ENCODE measurements at places on chromosomes 16 and 17.

DNA sequence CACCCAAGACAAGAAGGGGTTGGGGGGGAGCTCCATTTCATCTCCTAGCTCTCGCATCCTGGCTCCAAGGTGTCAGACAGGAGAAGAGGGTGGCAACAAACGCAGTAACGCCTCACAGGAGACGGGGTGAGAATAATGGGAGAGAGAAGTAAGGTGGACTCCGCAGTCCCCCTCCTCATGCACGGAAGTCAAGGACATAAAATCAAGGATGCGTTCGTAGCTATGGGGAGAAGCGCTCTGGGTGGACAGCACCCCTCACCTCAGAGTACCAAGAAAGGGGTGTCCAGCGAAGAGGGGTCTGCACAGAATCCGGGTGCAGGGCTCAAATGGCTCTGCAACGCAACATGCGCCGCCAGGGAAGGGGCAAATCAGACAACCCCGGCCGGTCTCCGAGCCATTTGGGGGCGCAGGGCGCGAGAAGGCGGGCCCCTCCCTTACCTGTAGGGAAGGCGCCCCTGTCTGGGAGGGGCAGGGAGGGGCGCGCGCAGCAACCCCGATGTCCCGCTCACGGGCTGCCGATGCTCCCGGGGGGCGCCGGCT, 555 bp downstream of the HDAC5 start:
- no peak for DNase-seq

GRCh38 chr17:3891626-3892094, 1.2 kb downstream of the CAMKK1 start:
- no peak for DNase-seq

DNA sequence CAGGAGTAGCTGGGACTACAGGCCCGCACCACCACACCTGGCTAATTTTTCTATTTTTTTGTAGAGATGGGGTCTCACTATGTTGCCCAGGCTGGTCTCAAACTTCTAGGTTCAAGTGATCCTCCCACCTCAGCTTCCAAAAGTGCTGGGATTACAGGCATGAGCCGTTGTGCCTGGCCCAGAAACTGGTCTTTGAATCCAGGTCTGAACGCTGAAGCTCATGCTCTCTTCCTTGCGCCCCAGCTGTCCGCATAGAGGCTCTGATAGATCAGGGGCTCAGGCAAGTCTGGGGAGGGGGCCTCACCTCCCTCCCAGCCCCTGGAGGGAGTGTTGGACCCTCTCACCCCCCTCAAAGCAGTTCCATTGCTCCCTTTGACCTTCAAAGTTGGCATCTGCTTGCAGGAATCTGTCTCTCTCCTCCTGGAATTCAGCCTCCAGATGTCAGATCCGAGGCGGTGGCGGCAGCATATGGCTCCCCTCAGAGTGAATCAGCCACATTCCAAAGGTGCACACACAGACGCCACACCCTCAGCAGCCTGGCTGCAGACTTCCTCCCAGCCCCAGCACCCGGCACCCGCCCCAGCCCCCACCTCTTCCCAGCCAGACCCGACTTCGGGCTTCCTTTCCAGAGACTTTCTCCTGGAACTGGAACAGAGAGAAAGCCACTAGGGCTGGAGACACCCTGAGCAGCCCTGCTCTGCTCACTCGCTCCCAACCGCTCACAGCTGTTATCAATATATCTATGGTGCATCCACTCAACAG, 16.9 kb upstream of the GLIS2 start:
- no peak for DNase-seq

- DNase-seq: no peak
Observed at GRCh38 chr17:45893725-45894021, 681 bp upstream of the MAPT start.

- DNase-seq: no peak
Observed at GRCh38 chr16:140175-140857, 1.8 kb upstream of the NPRL3 start.

GRCh38 chr17:83099570-83100181, 20.3 kb downstream of the METRNL start:
- DNase-seq: no peak

DNA sequence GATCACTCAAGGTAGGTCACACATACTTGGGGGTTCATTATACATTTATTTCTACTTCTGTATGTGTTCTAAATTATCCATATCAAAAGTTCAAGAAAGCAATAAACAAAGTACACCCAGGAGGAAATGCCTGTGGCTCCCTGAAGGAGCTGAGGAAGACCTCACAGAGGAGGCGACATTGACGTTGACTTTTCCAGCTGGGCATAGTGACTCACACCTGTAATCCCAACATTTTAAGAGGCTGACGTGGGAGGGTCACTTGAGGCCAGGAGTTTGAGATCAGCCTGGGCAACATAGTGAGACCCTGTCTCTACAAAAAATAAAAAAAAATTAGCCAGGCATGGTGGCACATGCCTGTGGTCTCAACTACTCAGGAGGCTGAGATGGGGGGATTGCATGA, 16.3 kb downstream of the ITGAD start:
- no peak for DNase-seq

DNA sequence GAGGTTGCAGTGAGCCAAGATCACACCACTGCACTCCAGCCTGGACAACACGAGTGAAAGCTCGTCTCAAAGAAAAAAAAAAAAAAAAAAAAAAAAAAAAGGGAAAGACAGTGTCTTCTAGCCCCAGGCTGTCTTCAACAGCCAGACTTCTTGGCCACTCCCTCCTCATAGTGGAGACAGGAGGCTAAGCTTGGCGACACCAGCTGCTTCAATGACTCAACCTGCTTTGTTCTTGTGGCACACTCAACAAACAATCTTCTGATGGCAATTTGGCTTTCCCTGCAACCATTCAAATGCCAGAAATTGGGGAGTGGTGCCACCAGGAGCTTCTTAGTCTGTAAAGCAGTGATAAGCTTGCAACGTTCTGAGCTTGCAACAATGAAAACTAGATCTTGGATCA, 290.4 kb upstream of the DYNLRB2 start:
- no peak for DNase-seq

- no peak for DNase-seq
Observed at GRCh38 chr17:69188064-69188463, 40.6 kb downstream of the ABCA10 start.

- DNase-seq: peak; percentile 80
Observed at GRCh38 chr17:35969558-35970380, 11.5 kb downstream of the CCL16 start.

GRCh38 chr16:71930013-71930563, 34.8 kb downstream of the IST1 start:
- no peak for DNase-seq

DNA sequence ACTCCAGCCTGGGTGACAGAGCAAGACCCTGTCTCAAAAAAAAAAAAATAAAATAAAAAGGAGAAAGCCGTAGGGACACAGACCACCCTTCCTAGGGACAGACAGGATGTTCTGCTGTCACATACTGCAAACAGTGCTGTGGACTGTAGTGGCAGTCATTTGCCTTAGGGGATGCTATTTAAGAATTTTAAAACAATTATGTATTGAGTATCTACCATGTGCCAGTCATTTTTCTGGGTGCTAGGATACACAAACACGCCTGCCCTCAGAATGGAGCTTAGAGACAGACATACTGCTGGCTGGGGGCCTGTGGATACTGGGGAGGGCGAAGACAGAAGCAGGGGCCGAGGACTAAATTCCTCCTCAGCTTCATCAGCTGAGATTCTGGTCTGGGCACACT, 45.5 kb downstream of the MRC2 start:
- no peak for DNase-seq

GRCh38 chr16:26688105-26688504, 378.6 kb upstream of the C16orf82 start:
- DNase-seq: no peak

GRCh38 chr17:44350733-44351226, 5.7 kb downstream of the GRN start:
- DNase-seq: no peak

- DNase-seq: no peak
Observed at GRCh38 chr17:37182786-37183465, 192.9 kb upstream of the C17orf78 start.

DNA sequence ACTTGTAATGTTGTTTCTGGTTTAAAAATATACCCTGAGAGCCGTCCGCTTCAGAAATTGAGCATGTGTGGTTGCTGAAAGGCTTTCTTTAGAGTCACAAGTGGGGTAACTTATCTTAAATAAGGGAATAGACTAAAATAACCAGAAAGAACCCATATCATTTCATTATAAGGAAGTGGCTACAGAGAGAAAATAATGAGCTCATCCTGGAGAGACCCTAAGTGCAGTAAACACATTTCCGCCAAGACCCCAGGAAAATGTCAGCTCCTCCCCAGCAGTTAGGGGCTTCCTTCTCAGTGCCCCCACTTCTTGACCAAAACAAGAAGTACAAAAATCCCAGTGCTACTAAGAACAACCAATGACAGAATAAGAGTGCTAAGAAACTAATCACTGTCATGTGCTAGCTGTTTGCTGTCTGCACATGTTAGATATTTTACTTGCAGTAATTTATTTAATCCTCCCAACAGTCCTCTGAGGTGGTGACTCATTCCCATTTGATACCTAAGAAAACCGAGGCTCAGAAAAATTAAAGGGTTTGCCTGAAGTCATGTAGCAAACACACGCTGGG, 83.5 kb downstream of the CDYL2 start:
- DNase-seq: no peak

DNA sequence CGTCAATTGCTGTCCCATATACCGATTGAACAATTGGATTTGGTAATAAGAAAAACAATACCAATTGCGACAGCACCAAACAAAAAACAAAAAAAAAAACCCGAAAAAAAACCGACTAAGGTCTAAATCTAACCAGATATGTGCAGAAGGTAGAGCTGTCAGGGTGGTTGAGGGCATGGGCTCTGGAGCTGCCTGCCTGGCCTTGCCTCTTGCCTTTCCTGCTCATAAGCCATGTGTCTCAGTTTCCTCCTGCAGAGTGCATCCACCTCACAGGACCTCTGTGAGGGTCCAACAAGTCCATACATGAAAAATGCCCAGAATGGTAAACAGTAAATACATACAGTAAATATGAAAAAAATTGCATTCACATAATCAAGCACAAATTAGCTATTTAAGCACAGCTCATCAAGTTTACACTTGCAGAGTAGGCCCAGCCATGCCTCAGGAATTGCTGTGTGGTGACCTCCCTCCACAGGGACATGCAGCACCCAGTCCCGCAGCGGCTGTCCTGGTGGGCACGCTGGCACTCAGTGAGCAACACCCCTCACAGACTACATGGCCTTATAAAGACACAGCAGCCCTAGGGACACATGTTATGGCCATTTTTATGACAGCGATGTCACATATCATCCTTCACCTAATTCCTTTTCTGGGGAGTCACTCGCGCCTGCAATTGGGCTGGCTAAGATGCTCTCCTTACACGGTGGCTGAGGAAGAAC, 17.9 kb downstream of the TBC1D28 start:
- no peak for DNase-seq

DNA sequence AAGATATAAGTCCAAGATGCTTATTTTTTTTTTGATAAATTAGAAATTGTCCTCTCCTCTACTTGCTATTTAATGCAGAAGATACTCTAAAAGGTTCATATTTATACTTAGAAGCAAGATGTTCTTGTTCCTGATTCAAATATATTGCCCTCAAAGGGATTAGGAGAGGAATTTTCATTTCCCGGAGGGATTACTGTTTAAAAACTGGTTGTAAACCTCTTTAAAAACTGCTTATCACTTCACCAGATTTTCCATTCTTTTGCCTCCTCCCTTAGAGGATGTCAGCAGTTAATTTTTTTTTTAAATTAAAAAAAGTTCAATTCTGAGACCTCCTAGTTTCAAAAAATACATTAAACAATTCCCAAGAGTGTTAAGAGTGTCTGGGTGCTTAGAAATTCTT, 2.8 kb downstream of the TENT4B start:
- no peak for DNase-seq

DNA sequence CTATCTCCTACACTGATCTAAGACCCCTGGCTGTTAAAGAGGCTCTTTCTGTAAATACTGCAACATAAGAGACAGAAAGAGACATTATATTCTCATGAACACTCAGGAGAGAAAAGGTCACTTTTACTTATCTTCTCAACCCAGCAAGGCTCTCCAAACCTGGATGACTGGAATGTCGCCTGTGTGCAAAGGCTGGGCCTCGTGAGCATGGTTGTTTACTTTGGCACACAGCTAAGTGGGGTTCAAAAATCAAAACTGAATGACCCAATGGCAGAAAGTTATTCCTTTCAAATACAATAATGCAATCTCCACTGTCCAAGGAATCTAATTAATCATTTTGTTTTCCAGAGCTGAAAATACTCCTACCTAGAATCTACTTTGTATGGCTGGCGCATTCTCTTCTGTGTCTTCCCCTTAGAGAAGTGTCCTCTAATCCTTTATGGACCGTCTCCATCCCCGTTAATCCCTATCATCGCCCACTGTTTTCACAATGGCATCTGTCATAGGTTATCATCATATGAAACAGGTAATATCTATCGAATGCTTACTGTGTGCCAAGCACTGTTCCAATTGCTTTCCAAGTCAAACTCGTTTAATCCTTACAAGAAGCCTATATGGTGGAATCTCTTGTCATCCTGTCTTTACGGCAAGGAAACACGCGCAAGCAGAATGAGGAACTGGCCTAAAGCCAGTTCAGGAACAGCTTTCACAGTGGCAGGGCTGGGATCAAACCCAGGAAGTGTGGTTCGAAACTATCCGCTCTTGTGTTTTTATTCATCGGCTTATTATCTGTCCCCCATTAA, 1.3 kb downstream of the SLX4 start:
- DNase-seq: peak; percentile 13

DNA sequence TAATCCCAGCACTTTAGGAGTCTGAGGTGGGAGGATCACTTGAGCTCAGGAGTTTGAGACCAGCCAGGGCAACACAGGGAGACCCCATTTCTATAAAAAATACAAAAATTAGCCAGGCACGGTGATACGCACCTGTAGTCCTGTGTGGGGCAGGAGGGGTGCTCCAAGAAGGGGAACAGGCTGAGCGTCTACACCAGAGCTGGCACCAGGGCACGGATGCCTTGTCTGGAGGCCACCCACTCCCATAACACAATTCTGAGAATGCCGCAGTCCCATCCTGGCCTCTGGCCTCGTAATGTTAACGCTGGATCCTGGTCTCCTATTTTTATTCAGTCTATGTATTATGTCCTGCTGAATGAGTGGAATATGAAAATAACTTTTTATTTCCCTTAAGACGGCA, 161.3 kb downstream of the WSCD1 start:
- no peak for DNase-seq

GRCh38 chr17:7704601-7705268, at the start of gene EFNB3:
EFNB3 (plus strand) TSS chr17:7705202; CDS start chr17:7705599, 397 bp downstream.
- DNase-seq: peak; percentile 31

DNA sequence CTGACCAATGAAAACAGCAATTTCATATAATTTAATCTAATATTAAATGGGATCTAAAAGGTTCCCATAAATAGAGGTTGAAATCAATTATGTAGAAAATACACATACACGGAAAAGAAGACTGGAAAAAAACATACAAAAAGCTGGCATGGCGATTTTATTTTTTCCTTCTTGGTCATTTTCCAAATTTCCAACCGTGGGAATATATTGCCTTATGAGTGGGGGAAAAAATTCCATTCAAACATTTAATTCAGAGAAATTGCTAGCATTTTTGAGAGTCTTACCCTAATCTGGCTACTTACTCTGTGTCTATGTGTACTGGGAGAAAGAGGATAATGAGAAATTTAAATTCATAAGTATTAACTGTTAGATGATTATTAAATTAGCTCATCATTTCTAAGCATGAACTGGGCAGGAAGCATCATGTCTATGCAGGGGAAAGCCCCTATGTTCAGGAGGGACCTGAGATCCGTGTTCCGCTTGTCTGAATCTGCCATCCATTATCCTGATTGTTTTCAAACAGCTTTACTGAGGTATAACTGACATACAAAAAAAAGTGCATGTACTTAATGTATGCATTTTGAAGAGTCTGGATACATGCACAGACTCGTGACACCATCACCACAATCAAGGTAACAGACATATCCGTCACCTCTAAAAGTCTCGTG, 145.2 kb downstream of the XYLT1 start:
- no peak for DNase-seq

GRCh38 chr17:19284005-19284959, 47.1 kb downstream of the EPN2 start:
- no peak for DNase-seq

All from muscle of arm (tissue), 14 donors.